ENCODE measurements at places on chromosomes 4 and X.
A peak's percentile ranks its signal among the peaks of the same experiment; 100 is the strongest.

GRCh38 chrX:154477891-154478477 is 1.1 kb downstream of the LAGE3 start:
- no peak for DNase-seq

- no peak for DNase-seq
Measured at GRCh38 chrX:46648660-46649059, 75.1 kb downstream of the CHST7 start.

DNA sequence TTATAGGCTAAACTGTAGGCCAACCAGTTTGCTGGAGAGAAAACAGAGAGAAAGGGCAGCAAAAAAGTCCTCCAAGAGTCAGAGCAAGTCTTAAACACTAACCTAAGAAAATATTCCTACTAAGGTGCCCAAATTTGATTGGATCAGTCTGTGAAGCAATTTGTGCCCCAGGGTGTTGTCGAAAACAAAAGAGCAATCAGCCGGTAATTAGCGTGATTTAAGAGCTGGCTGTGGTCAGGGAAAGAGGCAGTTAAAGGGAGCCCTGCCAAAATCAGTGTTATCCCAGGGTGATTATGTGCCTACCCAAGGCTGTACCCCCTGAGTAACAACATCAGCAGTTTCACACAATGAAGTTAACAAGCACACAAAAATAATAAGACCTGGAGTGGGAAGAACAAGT is 6.4 kb upstream of the BRWD3 start:
- DNase-seq = no peak

- DNase-seq = no peak
Measured at GRCh38 chr4:156811286-156811685, 160.3 kb downstream of the PDGFC start.

DNA sequence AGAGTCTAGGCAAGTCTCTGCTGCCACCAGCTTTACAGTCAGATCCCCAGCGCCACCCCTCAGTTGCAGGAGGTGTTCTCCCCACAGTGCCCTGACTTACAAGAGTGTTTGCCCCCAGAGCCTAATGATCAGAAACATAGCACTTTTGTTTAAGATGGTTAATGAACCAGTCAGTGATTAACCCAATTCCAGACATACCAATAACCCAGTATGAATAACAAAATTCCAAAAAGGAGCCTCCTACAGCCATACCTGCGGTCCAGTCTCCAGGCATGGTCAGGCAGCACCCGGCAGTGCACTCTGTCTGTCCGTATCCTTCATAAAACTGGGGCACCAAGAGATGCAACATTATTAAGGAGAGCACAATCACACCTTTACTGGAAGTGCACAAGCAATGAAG is 30.7 kb upstream of the CENPU start:
- DNase-seq = no peak

DNA sequence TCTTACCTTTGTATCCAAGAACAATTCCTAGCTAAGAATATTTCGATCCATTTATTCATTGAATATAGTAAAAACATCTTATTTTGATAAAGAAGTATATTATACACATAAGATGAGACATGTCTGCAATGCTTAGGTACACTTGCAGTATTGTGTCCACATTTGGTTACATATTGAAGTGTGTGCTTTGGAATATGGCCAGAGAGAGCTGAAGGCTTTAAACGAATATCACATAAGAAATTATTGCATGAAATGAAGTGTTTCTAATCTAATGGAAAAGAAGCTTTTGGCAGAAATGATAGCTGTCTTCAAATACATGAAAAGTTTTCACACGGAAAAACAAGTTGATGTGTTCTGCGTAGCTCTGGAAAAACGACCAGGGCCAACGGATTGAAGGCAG is 516.1 kb upstream of the ZFP42 start:
- no peak for DNase-seq

DNA sequence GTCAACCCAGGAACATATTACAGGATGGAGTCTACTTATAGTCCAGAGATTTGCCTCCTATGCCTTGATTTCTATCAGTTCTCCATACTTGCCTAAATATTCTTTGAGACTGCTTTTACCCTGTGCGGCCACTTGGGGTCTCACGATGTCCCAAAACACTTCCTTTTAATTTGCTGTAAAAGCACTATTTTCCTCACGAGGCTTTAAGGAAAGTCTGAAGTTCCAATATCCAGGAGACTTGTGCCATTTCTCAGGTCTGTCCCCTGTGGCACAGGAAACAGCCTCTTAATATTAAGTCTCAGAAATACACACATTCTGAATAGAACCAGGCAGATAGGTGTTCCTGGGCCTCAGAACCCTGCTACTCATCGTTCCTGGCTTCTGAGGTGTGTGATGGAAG is 142.9 kb downstream of the TMEM164 start:
- DNase-seq = no peak

GRCh38 chrX:107452581-107452980 is 3.1 kb downstream of the FRMPD3 start:
- DNase-seq = no peak

GRCh38 chrX:104195489-104196084 is 29.3 kb downstream of the FAM199X start:
- peak; percentile 52 for DNase-seq

DNA sequence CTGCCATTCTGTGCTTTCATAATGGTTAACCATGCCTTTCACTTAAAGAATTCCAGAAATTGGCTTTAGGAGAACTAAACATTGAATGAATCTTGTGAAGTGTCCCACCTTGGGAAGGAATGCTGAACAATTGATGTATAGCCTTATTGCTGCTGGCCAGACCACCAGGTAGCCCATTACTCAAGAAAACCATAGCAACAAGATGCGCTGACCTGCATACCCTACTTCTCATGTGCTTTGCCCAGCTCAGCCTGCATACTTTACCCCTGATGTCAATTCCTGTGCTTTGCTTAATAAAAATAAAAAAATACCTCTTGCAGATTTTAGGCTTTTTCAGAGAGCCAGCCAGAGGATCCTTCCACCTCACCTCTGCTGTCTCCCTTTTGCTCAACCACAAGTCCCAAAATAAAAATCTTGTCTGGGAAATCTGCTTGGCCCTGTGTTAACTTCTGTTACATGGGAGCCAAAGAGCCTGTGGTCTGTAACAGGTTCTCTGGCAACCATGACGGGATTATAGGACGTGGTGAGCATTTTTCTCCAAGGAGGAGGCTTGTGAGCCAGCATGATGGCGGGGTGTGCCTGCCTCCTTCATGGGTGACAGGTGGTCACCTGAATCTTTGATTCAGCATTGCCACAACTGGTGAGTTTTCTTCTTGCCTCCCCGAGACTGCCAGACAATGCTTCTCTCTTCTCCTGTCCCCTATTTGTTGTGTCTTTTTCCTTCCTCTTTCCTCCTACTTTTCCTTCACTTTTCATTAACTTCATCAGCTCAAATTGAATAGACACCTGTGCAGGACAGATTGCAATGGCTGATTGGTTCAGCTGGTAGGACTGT is 106.8 kb downstream of the ARSJ start:
- DNase-seq = no peak

DNA sequence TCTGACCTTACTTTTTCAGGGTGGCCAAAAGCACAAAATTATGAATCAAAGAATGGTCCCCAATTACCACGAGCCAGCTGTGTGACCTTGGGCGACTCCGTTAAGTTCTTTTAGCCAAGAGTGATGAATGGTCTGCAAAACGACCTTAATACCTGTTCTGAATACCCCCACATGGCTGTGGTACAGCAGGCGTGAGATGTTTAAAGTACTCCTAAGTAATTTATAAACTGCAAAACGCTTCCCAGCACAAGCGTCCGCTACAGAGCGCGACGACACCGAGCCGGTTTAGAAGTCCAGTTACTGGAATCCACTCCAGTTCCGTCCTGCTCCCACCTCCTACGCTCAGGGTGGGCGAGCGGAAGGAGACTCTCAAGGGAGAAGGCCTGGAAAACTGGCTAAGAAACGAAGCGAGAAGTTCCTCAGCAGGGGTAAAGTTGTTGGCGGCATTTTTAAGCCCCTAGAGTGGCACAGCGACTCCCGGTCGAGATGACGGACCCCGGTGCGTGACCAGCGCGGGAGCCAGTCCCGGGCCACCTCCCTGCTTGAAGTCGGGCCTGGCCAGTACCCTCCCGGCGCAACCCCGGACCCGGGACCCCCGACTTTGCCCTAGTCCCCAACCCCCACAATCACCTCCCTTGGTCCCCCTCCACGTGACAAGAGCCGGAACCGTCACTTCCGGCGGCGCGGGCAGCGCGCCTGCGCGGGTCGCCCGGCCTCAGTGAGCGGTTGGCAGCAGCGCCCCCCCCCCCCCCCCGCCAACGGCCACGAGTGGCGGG is 659 bp upstream of the BMP2K start:
- peak; percentile 86 for DNase-seq

DNA sequence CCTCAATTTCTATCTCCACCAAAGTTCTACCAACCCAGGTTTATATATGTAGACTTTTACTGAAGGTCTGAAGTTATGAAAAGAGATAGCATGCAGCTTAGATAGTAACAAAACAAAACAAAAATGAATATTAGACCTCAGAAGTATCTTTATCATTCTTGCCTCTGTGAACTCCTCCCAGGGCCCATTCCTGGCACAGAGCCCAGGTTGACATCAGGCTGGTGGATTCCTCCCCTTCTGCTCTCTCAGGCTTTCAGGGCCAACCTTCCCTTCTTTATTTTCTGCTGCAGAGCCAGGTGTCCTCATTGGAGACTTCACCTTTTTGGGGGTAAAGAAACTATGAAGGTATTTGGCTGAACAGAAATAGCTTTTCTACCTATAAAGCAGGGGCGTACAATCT is 112.8 kb upstream of the PITX2 start:
- DNase-seq = no peak

DNA sequence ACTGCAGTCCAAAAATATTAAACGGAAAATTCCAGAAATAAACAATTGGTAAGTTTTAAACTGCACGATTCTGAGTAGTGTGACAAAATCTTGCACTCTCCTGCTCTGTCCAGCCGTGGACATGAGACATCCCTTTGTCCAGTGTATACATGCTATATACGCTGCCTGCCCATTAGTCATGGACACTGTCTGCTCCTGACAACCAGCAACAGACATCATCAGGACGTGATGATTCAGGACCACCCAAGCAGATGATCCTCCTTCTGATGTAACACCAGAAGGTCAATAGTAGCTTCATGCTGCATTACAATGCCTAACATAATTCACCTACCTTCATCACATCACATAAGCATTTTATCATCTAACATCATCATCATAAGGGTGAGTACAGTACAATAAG is 36.3 kb downstream of the ATRX start:
- no peak for DNase-seq

DNA sequence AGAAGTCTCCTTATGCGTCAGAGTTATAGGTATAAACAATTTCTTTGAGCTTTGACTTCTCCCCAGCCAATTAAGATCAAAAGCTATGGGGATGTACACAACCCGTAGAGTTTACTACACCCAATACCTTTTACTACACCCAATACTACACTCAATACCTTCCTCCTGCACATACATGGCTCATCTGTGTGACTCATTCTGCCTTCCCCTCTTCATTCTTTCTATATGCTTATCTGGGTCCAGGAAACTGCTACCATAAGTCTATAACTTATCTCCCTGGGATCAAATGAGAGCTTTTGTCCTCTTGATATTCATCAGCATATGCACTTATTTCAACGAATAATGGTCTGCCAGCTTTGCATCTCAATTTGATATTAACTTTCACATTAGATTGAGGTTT is 28.2 kb downstream of the ANKRD50 start:
- DNase-seq = no peak

GRCh38 chrX:12814420-12814819 is 23.2 kb downstream of the PRPS2 start:
- DNase-seq = peak; percentile 19

DNA sequence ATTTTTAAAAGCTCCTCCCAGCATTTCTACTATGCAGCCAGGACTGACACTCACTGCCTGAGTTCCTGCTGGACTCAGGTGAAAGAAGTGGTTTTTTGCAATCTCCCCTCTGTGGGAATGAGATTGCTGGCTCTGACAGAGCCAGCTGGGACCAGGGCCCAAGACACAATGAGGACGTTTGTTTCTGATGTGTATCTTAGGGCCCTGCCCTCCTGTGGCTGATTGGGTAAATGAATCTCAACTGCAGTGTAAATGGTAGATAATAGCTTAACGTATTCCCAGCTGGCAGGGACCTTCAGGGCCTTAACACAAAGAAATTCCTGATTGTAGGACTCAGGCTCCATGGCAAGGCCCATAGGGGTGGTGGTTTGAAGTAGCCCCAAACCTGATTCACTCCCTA is 85.8 kb upstream of the PRPS1 start:
- no peak for DNase-seq

DNA sequence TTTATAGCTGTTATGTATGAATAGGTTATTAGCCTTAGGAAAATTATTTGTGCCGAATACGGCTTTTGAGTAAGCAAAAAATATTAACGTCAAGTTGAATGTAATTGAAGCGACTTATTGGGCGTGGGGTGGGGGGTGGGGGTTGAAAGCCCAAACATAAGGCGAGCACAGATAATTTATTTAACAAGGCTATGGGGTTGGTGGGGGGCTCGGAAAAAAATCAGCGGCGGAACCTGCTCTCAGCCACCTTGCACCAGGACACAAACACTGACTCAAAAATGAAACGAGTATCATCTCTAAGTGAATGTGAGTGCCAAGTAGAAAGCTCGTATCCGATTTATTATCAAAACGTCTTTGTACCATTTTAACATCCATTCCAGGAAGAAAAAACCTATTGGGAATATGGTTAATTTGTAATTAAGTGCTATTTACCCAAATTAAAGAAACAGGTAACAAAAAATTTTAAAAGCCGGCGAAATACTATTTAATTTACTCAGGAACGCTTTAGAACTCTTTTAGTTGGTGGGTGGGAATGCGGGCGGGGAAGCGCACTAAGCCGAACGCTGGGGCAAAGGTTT is 902 bp upstream of the LARP1B start:
- peak; percentile 25 for DNase-seq

DNA sequence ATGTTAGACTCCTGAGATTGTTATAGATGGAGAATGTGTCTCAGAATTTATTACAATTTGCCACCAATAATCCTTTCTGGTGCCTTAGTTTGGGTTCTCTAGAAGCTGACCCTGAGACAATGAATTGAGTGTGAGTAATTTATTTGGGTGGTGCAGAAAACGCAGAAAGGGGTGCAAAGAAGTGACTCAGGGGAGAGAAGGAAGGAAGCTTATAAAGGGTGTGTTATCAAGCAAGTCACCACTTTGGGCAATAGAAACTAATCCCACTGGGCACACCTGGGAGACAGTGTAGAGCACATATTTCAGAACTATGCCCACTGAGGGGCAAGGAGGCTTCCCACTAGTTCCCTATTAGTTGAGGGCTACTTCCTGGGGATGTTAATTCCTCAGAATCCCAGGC is 320.6 kb downstream of the MID1IP1 start:
- DNase-seq = no peak

GRCh38 chrX:54921427-54922021 is 900 bp downstream of the TRO start:
- DNase-seq = peak; percentile 51

Data from CD4-positive, alpha-beta T cell (primary cell).